ENCODE measurements at places on chromosomes 1 and 21.

DNA sequence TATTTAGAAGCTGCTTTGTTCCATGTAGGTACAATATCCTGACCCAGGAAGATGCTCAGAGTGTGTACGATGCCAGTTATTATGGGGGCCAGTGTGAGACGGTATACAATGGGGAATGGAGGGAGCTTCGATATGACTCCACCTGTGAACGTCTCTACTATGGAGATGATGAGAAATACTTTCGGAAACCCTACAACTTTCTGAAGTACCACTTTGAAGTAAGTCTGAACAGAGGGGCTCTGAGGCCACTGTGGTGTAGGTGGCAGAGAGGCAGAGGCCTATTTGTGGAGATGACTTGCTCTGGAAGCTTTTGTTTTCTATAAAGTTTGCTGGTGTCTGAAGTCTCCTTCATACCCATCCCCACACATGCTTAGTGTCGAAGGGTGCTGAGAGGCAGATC is 26.8 kb downstream of the C8A start:
- no peak for DNase-seq

GRCh38 chr1:97660431-97661105 is 260.3 kb downstream of the DPYD start:
- DNase-seq, result no peak

GRCh38 chr21:42401154-42401553 is 2.5 kb upstream of the UBASH3A start:
- no peak for DNase-seq

DNA sequence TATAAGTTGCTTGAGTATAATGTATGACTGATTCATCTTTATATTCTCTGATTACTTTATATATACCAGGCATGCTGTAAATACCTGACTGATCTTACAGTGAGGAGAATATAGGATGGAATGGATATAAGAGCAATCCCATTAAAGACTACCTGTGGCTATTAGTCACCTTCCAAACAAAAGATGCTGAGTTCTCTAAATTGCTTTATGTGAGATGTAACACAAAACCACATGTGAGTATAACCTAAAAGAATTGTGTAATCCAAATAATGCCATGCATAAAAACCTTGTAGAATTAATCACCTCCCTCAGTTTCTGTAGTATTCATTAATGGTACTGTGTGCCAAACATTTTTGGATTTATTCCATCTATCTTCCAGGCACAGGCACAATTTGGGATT is 134.6 kb upstream of the LRRC7 start:
- DNase-seq, result no peak

- DNase-seq, result peak; percentile 5
Observed at GRCh38 chr1:59298026-59298583, 1.2 kb downstream of the FGGY start.

DNA sequence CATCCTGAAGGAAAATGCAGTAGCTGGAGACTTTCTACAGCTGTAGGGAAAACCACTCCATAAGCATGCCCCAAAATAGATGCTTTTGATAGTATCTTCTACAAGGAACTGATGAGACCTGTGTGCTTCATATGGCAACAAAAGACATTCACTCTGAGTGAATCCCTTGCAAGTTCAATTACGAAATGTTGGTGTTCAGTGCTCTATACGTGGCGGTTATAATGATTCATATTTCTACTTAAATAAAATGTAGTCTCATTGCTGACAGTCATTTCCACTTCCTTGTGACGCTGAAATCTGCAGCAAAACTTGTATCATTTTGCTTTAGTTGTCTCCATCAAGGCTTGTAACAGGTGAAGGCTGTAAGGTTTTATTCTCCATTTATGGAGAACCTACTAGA is 20.6 kb downstream of the TOR1AIP2 start:
- DNase-seq, result no peak

DNA sequence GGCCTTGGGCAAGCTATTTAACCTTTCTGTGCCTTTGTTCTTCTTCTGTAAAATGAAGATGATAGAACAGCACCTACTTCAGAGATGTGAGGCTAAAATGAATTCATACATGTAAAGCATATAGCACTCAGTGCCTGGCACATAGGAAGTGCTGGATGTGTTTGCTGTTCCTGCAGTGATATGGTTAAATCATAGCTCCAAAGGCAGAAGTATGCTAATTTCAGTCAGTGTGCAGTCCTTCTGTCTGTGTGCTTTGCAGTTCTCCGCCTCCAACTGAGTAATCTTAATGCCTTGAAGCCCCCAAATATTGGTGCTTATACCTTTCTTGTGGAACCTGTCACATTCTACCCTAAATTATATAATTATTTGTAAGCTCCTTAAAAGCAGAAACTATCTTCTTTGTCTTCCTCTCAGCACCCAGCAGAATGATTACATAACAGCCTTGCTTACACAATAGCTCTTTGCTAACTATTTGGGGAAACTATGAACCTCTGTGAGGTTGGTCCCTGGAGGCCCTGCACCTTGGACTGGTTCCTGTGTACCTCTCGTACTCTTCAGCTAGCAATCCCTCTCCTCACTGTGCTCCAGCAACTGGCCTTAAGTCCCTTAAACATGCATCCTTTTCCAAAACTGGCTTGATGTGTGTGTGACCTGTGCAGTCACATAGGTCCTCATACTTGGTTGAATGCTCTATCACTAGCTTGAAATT is 57.0 kb upstream of the CACYBP start:
- no peak for DNase-seq

- no peak for DNase-seq
Observed at GRCh38 chr1:216332462-216332861, 90.8 kb downstream of the USH2A start.

- no peak for DNase-seq
Observed at GRCh38 chr21:44589586-44590305, 2.6 kb downstream of the KRTAP10-6 start.

GRCh38 chr1:32332290-32333079 is 3.5 kb downstream of the MARCKSL1 start:
- peak; percentile 56 for DNase-seq

DNA sequence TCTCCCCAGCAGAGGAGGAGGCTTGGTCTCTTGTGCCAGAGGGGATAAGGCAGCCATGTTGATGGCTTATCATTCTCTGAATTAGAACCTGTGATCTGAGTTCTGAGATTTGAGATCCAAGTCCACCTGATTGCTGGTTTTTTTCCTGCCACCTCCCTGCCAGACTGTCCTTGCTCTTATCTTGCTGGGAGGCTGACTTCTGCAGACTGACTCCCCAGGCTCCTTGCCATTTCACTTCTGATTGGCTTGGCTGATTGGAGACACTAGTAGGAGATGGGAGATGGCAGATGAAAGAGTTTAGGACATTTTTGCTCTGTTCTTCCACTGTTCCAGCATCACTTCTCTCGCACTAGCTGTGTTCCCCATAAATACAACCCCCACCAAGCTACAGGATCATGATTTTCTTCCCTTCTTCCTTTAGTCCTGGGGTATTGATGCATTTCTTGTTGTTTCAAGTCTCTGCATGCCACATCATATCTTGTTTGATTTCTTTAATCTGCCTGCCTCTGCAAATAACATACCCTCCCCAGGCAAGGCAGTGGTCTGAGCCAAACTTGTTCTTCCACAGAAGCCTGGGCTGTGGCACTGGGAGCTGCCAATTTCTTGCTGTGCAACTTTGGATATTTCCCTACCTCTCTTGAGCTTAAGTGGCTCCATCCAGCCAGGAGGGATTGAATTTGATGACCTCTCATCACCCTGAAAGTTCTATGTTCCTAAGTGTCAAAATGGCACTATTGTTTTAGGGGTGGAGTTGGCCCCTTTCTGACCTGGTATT is 963 bp upstream of the CYP4B1 start:
- DNase-seq, result no peak

Measured in hypothalamus (tissue), 51 donors.